ENCODE measurements at places on chromosomes 5 and 9.

- peak; percentile 4 for DNase-seq
These were observed 22.5 kb upstream of the PTPN3 start for GRCh38 chr9:109520475-109521132.

DNA sequence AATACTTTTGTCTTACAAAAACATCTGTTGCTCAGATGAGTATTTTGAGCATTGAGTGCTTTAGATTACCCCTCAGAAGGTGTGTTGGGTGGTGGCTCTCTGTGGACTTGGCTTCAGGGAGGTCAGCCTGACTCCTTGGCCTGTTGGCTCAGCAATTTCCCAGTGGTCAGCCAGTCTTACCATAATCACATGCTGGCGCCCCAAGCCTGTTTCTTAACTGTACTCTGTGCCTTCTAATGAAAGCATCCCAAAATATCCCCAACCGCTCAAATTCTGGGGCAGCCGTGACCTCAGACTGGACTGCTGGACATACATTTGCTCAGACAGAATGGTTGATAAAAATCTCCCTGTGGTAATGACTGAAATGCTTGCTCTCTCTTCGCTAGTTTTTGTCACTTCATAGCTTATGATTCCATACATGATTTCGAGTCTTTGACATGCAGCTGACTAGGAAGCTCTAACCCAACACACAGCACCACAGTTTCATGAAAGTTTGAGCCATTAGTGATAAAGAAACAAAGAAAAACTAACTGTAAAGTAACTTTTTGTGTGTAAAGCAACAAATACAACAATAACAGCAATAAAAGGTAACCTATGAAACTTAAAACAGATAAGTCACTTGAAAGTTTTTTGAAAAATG is 562.2 kb upstream of the MEF2C start:
- no peak for DNase-seq

DNA sequence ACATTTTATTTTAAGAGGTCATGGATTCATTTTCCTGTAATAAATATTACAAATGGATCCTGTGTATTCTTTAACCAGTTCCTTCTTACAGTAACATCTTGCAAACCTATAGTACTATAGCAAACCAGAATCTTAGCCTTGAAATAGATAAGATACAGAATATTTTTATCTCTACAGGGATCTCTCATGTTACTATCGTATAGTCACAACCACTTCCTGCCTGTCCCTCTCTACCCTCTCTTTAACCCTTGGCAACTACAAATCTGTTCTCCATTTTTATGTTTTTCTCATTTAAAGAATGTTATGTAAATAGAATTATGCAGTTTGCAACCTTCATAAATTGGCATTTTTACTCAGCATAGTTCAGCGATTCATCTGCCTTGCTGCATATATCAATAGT is 454.0 kb downstream of the DIRAS2 start:
- DNase-seq = no peak

- no peak for DNase-seq
These were observed 7.1 kb downstream of the PLCXD3 start for GRCh38 chr5:41503310-41503709.

GRCh38 chr5:103560826-103561225 is 1.8 kb downstream of the NUDT12 start:
- no peak for DNase-seq

DNA sequence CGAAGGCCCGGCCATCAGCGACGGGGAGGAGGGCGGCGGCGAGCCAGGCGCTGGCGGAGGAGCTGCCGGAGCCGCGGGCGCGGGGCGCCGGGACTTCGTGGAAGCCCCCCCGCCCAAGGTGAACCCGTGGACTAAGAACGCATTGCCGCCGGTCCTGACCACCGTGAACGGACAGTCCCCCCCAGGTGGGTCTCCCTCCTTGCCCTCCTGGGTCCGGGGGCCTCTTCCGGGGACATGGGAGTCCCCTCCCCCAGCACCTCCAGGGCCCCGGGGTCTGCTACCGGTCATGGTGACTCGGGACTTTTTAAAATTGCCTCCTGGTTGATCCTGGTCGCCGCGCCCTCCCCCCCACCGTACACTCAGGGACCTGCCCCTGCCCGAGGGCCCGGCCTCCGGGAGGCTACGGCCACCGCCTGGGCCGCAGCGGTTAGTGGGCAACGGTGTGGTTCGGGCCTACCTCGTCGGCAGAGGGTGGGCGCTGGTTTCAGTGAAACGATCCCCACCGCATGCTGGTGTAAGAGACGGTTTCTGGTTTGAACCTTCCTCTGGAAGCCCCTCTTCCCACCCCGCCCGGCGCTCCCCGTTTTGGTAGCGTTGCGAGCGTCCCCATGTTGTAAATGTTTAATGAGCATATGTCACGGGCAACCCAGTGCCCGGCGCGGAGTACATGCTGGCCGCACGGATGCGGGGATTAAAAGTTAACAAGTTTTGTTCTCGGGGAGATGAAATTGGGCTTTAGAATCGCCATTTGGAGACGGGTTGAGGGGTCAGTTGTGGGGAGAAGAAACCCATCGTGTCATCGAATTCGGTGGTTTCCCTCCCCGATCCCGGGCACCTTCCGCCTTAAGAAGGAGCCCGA is 1.1 kb downstream of the LARP1 start:
- peak; percentile 47 for DNase-seq

DNA sequence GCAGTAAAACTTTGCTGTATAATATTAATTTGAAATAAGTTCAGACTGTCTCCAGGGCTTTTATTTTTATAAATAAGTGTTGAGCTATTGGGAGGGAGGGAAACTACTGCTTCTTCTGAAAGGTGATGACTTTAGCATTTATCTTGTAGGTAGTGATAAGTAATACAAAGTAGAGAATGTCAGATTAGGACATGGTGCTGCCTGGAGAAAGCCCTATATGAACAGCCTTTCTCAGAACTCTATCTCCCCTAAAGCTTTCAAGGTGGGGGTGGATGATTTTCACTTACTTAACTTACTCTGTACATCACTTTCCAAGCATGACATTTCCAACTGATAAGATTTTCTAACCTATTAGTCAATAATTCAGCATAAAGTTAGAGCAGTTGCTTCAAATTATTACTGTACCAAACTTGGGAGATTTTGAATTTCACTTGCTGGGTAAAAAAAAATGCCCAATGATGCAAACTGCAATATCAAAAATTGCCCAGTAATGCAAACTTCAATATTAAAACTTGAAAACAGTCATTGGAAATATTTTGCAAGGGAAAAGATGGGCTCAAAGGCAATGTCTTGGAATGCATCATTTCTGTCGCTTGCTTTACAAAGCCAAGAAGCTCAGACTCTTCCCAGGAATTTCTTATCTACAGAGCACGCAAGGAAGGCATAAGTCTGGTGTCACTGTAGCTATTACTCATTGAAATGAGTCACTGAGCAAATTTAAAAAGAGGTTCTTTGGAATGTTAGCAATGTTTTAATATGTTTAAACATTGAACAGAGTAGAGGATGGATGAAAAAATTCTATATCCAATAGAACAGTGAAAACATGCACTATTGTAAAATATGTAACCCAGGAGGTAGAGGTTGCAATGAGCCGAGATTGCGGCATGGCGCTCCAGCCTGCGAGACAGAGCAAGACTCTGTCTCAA is 569.5 kb downstream of the PSAT1 start:
- no peak for DNase-seq

GRCh38 chr5:5799826-5800225 is 377.3 kb downstream of the ICE1 start:
- DNase-seq = no peak

- DNase-seq = no peak
These were observed 149.8 kb downstream of the MACIR start for GRCh38 chr5:103408408-103408807.

DNA sequence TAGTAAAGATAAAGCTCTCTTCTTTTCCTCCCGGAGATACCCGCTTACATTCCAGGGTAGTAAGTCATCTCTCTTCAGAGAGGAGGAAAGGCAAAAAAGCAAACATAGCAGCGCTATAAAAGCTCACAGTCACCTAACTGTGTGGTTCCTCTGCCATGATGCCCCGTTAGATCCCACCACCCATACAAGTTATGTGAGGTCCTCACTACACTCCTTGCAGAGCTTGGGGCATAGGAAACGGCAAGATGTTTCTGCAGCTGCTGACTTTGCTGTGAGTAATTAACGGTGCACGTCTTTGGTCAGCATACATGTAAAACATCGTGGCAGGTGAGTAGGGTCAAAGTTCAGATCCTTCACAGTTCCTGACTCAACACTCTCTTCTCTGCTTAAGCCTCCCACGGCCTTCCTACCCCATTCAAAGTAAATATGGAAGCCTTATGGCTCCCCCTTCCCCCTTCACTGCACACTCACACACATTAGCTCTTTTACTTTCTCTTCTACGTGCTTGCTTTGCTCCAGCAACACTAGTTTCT is 218.9 kb downstream of the DIRAS2 start:
- DNase-seq = no peak

GRCh38 chr5:168776070-168776469 is 196.9 kb upstream of the PANK3 start:
- DNase-seq = no peak

GRCh38 chr5:56330806-56331205 is 97.7 kb upstream of the ANKRD55 start:
- DNase-seq = no peak

DNA sequence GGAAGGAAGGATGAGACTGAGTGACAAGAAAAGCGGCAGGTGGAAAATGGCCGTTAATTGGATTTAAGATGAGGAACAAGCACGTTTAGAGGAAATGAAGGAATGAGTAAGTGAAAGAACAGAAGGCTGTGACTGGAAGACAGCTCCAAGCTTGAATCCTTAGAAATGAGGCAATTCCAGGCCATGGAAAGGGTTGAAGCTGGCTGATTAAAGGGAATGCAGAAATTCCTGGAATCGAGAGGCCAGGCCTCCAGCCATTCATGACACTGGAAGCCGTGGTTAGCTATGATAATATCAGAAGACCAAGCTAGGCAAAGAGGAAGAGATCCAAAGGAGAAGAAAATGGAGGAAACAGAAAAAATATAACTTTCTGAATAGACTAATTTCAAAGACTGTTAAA is 84.2 kb downstream of the ARL15 start:
- DNase-seq = no peak

GRCh38 chr9:98479967-98480847 is 224.8 kb upstream of the TBC1D2 start:
- DNase-seq = no peak

GRCh38 chr5:124264499-124264898 is 481.9 kb downstream of the ZNF608 start:
- DNase-seq = no peak

DNA sequence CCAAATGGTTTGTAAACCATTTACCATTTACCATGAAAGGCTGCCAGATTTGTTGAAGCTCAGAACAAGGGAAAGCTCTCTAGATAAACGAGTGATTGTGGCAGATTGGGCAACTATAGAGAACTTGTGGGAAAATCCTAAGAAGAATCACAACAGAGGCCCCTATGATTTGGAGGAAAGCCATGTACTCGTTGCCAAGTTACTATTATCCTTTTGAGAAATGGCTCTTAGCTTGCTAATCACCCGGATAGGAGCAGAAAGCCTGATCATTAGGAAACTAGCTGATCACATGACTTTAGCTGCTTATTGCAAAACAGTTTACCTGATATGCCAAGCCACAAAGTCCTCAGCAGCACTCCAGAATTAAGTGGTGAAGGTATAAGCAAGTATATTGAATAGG is 23.5 kb upstream of the ATG10 start:
- DNase-seq = no peak

DNA sequence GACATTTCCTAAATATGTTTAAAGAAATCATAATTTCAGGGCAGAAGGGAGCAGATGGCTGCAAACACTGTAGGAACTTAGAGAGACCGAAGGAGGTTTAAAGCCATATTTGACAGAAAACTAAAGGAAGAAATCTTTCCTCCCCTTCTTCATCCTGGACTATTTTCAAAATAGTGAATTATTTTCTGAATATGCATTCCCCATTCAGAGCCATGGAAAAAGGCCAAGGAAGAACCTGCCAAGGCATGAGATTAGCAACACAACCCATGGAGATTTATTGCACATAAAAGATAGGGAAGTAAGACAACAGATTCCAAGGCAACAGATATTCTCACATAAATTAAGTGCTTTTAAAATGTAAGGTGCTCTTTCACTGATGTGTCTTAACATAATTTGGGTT is 233.3 kb upstream of the ADAMTS16 start:
- no peak for DNase-seq

- DNase-seq = no peak
These were observed 2.9 kb upstream of the ARSI start for GRCh38 chr5:150305557-150305956.

DNA sequence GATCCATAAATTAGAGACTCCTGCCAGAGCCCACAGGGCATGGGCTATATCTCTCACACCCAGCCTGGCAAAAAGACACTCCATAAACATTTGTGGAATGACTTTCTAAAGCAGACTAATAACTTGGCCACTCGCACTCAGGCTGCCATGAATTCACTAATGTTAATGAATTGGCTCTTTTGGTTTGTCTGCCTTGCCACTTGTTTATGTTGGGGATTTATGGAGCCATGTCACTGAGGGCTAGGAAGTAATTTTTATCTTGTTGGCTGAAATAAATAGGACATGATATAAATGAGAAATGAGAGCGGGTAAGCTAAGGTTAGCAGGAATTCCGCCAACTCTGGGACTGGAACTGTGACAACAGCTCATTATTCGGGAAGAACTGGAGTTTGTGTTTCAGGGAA is 55.2 kb downstream of the DROSHA start:
- no peak for DNase-seq

DNA sequence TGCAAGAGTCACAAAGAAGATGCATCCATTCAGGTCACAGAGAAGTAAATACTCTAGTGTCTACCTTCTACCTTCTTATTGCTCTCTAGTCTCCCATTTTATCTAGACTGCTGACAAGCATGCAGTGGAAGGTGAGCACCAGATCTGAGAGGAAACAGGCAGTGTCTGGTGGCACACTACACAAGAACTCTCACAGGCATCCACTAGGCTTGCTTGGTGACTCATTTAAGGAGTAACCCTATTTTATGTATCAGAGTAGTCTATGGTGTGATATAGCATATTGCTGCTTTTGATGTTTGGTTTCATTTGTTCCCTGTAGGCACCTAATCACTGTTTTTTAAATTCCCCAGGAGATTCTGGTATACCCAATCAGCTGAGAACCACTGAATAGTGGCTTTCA is 1.6 kb upstream of the THBS4 start:
- no peak for DNase-seq

- DNase-seq = no peak
These were observed 17.5 kb downstream of the TNIP1 start for GRCh38 chr5:151063142-151063989.

- DNase-seq = no peak
These were observed 2.3 kb upstream of the FBXW11 start for GRCh38 chr5:172008689-172009141.

DNA sequence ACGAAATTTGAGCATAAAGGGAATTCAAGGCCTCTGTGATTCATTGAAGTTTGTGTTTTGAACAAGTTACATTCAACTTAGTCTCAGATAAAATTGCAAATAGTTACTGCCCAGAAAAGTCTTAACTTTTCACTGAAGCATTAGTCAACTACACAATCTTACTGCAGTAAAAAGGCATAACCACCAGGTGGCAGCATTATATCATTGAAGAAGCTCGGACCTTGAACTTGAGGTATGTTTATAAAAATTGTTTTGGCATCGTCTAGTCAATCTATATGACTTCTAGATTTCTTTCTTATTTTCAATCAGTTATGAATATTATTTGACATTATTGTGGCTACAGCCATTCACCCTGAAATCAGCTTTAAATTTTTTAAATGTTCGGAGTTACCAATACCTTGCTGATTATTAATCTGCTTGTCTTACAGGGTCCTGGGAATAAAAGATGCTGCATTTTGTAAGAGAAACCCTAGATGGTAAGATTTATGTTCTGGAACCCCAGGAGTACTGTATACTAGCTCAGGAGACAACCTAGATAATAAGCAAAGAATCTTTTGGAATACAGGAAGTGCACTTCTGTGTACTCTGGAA is 83.9 kb upstream of the GRAMD2B start:
- DNase-seq = peak; percentile 63

GRCh38 chr9:116080561-116080960 is 73.0 kb upstream of the PAPPA start:
- no peak for DNase-seq
